CD4-positive, alpha-beta T cell treated with Interferon alpha-2 for 1 hour (primary cell): ENCODE measurements at places on chromosomes 6 and 20.
A peak's percentile ranks its signal among the peaks of the same experiment; 100 is the strongest.

DNA sequence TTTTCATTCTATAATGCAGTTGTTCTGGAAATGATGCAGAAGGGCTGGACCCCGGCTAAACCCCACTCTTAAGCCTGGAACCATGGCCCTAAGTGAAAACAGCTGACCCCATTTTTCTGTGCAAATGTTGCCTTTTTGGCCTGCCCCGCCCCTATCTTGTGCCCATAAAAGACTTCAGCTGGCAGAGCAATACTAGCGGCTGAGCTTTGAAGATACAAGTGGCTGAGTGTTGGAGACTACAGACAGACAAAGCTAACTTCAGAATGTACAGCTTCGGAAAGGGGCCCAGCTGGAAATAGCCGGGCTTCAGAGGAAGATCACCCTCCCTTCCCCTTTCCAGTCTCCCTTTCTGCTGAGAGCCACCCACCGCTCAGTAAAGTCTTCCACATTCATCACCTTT lies 258.6 kb upstream of the SPTLC3 start:
- DNase-seq: no peak

GRCh38 chr20:56631318-56631989 lies 2.3 kb downstream of the TFAP2C start:
- DNase-seq: no peak

DNA sequence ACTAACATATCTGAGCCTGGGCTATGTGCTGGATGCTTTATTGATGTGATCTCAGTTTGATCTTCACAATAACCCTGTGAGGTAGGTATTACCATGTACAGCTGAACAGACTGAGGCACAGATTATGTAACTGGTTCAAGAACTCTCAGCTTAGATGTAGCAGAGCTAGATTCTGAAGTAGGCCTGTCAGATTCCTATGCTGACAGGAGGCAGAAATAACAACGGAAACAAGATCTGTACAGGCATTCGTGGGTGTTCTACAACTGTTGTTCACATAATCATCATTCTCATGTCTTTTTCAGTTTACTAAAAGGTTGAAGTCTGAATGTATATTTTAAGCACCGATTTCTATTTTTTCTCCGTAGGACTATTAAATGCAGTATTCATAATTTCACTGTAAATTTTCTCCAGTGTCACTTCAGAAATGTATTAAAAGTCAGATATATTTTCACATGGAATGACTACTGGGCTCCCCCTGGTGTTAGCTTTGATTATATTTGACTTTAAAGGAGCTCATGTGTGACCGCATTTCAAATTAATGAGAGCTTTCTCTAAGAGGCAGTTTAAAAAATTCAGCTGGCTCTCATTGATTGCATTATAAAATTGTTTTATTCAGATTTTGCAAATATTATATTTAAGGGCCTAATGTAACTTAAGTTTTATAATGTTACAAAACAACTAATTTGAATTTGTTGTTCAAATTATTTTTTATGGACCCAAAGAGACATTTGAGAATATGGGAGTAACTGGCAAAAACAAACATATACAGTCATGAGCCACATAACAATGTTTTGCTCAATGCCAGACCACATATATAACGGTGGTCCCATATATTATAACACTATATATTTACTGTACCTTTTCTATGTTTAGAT lies 36.4 kb upstream of the SLC17A4 start:
- peak; percentile 22 for DNase-seq

DNA sequence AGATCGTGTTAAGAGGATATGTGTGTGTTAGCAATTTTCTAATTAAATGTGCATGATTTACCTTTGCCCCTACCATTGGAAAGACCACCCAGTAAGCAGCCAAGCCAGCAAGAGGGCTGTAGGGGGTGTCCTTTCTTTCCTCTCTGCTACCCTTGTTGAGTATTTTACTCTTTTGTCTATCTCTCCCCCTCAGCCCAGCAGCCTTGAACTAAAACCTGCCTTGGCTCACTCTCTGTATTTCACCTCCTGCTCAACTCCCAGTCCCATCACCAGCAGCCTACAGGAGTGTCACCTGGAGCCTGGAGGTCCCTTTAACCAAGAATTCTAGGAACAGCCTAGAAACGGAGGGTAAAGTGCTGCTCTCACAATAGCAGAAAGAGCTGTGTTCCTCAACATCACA lies 81.0 kb downstream of the HIVEP2 start:
- DNase-seq: no peak

DNA sequence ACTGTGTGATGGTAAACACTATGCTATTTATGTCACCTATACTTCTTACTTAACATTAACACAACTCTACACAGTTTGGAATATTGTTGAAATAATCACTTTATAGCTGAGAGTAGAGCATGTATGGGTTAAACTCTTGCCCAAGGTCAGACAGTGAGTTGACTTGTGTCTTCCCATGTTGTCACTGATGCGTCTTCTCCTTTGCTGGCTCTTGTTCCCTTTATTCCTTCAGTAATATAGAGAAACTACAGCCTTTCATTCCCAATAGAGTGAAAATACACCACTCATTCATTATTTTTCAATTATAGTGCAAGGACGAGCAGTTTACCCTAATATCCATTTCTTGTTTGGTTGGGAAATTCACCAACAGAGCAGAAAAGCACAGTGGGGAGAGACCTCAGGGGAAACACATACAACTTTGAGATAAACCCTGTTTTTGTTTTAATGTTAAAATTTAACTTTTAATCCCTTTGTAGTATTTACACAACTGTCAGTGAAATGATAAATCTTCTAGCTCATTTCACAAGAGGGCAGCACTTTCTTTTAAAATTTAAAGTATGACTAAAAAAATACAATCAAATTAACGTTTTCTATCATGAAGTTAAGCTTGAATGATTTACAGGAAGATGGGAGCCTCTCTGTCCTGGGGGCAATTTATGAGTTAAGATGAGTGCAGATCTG lies 363.0 kb downstream of the UTRN start:
- no peak for DNase-seq

- no peak for DNase-seq
Measured at GRCh38 chr6:39843305-39844020, 51.3 kb downstream of the DAAM2 start.

DNA sequence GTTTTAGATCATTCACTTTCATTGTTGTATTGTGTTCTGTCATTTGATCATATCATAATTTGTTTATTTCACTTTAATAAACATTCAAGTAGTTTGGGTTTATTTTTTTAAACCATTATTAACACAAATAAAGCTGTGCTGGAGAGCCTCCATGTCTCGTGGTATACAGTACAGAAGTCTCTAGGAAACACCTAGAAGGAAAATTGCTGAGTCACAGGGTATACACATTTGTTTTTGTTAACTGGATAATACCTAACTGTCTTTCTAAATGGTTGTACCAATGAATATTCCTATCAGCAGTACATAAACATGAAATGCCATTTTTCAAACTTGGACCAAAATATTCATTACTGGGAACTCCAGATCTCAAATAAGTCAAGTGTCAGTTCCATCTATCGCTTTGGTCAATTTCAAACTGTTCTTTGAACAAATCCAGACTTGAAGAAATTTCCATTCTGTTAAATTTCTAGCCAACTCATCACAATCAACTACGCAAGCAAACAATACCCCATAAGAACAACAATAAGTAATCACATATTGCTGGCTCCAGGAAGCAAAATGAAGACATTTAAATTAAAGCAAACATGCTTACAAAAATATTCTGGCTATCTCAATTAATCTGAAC lies 138.1 kb downstream of the ATXN1 start:
- DNase-seq: no peak

DNA sequence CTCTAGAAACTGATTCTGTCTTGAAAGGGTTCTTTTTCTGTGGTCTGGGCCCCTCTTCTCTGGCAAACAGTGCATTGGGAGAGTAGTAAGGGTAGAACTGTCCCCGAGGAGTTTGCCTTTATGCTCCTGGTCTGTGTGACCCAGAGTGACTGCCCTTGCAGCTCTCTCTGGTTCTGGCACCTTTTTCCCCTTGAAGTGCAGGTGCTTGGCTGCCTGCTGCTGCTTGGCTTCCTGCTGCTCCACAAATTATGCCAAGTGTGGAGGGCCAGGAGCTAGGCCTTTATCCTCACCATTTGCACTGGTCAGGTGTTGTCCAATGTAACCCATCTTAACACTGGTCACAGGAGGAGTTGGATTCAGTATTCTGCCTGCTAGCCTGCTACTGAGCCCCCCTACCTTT lies 11.2 kb downstream of the KIZ start:
- DNase-seq: no peak
